ENCODE measurements at places on chromosomes 5 and 9.

GRCh38 chr5:39716532-39717028 lies 291.8 kb upstream of the DAB2 start:
- DNase-seq: peak; percentile 73

DNA sequence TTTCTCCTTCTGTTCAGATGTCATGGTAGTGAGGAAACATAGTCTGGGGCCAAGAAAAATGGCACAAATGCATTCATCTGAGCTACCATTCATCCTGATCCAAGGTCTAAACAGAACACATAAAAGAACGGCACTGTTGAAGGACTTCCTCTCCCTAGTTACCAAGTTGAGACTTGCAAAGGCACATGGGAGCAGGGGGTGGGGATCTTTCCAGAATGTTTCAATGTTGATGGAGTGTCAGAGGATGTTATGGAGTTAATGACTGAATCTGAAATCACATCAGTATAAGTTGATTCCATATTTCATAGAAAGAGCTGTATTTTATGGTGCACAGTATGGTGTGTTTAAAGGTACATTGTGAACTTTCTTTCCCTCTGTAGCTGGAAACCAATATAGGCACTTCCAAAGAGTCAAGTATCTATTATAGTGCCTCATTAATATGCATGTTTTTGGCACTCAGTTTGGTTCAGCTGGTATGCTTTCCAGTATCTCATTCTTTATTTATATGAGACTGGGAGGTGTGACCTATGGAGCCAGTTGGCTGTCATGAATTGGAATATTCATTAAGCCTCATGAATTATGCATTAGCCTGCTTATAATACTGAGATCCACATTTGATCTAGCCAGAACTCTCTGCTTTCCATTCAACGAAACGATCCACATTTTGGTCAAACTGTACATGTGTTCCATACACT lies 603.0 kb downstream of the NR2F1-AS1 start:
- no peak for DNase-seq

DNA sequence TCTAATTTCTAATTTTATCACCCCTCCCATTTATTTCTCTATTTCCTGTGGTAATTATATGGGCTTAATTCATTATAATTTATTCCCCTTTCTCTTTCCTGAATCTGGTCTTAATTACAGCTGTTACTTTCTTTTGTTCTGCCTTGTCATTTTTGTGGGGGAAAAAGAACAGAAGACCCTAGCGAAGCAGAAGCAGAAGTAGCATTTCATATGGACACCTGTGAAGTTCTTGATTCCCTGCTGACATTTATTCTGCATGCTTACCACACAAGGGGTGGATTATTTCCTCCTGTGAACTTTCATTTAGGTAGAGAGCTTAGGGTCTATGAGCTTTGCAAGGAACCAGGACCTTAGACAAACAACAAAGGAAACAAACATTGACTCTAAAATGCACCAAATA lies 33.3 kb downstream of the GAPT start:
- DNase-seq: no peak

DNA sequence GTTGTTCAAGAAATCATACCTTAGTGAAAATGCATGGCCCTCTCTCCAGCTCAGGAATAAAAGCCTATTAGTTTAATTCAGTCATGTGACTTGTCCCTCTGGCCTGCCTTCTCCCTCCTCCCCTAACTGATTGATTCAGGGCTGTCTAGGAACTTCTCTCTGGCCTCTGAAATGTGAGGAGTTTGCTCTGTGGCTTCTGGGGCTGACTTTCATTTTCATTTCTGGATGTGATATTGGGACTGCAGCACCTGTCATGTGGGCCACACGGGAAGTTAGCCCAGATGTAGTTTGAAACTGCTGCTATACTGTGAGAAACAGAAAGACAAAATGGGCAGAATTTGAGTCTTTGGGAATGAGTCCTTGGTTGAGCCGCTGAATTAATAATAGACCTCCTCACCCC lies 44.8 kb downstream of the PARP8 start:
- DNase-seq: peak; percentile 34

DNA sequence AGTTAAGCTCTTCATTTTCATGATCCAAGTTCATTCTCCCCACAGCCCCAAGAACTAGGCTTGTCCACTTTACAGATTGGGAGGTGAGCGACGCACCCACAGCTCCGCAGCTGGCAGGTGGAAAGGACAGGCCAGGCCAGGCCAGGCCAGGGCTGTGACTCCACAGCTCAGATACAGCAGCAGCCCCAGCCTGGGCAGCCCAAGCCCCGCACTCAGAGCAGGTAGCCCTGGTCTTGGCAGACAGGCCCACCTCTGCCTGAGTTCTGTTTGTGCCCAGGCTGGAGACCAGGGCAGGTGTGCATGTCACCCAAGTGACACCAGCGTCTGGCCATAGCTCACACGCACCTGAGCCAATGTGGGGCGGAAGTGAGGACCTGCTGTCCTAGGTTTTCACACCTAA lies 124.7 kb downstream of the WNK2 start:
- DNase-seq: no peak

DNA sequence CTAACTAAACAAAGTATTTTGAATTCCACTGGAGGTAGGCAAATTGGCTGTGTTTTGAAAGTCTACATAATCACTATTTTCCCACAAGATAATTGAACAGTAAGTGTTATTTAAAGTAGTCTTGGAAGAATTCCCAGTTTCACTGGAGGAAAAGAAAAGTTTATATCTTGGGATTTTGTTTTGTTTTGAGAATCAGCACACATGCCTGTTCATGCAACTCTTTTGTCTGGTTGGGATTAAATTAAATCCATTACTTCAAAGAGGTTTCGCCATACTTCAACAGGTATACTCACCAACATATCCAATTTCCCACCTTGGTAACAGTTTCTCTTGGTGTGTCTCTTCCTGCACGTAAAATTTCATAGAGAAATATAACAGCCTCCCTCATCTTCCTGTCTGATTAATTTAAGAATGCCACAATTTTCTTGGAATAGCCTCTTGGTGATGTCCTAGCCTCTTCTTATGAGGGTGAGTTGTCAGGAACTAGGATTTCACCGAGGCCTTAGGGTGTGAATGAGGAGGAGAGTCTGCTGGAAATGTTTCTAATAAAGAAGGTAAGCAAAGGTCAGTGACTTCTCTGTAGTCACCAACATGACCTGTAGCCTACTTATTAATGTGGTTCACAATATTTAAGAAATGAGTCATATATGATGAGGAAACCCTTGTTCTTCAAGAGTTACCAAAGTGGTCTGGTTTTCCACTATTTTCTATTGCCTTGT lies 48.1 kb downstream of the ITGA2 start:
- DNase-seq: peak; percentile 70

- DNase-seq: no peak
Observed at GRCh38 chr5:58629271-58630159, 46.6 kb downstream of the RAB3C start.

GRCh38 chr5:78341440-78341839 lies 19.0 kb upstream of the SCAMP1 start:
- DNase-seq: no peak

- no peak for DNase-seq
Observed at GRCh38 chr9:134438195-134438788, 112.0 kb downstream of the RXRA start.

DNA sequence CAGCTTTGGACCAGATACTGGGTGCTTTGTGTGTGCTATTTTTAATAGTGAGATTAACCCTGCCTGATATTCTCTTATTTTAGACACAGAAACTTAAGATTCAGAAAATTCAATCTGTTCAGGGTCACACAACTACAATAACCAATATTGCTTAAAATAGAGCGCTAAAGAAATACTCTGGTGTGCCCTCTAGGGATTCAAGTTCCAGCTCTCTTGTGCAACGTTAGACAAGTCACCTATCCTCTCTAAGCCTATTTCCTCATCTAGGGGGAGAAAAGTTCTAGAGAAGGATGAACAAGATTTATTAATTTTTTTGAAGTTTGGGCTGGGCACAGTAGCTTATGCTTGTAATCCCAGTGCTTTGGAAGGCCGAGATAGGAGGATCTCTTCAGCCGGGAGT lies 2.1 kb upstream of the SCAI start:
- DNase-seq: no peak

DNA sequence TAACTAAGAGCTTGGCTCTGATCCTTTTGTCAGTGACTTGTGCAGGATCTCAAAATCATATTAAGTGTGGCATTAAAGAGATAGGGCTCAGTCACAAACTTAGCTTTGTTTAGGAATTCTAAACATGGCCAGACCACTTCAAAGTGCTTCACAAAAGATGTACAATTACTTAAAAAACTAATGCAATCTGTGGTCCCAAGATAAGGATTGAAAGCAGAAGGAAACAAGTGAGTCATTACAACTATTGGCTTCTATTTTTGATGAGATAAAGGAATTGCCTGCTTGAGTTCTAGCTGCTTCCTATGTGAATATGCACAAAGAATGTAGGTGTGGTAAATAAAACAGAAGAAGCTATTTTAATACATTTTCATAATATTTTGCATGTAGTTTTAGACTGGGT lies 44.9 kb upstream of the SLC12A2 start:
- DNase-seq: peak; percentile 66

GRCh38 chr5:89396278-89396954 lies 513.4 kb upstream of the MEF2C start:
- DNase-seq: no peak

Data from EL (cell line).